A549 treated with Hydrocortisone at 1 μM for 4 hours (cell line): ENCODE measurements at places on chromosomes 5 and 9. TPM values are rescaled to one million over a fixed set of nuclear protein-coding genes. Genes with fewer than 3 reads are reported as not detected.

Gene PCDHA9
- not detected in 5 replicates for total RNA-seq

Gene IRX2
- 1.4 to 2.1 TPM (median 1.7 TPM) in 5 replicates for total RNA-seq

Gene PRRX2
- 4.7 to 11.6 TPM (median 10.1 TPM) in 5 replicates for total RNA-seq

Gene SCGB3A2
- total RNA-seq, result not detected in 5 replicates

Gene RNF180
- 0.22 to 0.40 TPM (median 0.32 TPM) in 5 replicates for total RNA-seq

Gene TRPM3
- total RNA-seq, result not detected in 5 replicates

Gene PRSS3
- 8.3 to 12.4 TPM (median 11.0 TPM) in 5 replicates for total RNA-seq

Gene SLC6A19
- total RNA-seq, result 0.33 to 0.40 TPM (median 0.37 TPM) in 5 replicates

Gene PDE8B
- 1.2 to 2.4 TPM (median 1.7 TPM) in 5 replicates for total RNA-seq

Gene GABRA1
- not detected in 5 replicates for total RNA-seq
